ENCODE measurements at places on chromosomes 7 and 10.
A peak's percentile ranks its signal among the peaks of the same experiment; 100 is the strongest.

GRCh38 chr10:6033954-6034353 lies 28.2 kb downstream of the IL2RA start:
- DNase-seq = no peak

DNA sequence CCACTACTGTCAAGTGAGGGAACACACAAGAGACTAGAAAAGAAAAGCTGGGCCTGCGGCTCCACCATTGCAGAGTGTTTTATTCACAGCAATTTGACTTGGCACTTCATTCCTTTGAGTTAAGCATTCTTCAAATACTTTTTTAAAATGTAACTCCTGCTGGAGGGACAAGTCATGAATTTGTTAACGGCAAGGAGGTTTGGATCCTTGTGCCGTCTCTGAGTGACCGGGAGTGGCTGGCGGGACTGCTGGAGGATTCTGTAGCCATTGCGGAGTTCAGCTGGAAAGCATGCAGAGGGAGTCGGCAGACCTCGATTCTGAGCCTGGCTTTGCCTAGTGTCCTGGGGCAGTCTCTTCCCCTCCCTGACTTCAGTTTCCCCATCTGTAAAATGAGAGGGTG lies 9.8 kb downstream of the HSPA12A start:
- DNase-seq = no peak

GRCh38 chr10:132360766-132361447 lies 28.9 kb downstream of the LRRC27 start:
- peak; percentile 24 for DNase-seq

GRCh38 chr10:127451628-127452027 lies 97.5 kb upstream of the NPS start:
- DNase-seq = no peak

- no peak for DNase-seq
Measured at GRCh38 chr10:102401735-102402511, 6.4 kb downstream of the NFKB2 start.

DNA sequence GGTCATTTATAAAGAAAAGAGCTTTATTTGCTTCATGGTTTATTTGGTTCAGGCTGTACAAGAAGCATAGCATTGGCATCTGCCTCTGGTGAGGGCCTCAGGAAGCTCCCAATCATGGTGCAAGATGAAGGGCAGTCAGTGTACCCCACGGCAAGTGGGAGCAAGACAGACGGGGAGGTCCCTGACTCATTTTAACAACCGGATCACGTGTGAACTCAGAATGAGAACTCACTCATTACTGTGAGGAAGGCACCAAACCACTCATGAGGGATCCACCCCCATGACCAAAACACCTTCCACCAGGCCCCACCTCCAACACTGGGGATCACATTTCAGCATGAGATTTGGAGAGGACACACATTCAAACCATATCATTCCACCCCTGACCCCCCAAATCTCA lies 15.7 kb upstream of the CRYGN start:
- DNase-seq = no peak

DNA sequence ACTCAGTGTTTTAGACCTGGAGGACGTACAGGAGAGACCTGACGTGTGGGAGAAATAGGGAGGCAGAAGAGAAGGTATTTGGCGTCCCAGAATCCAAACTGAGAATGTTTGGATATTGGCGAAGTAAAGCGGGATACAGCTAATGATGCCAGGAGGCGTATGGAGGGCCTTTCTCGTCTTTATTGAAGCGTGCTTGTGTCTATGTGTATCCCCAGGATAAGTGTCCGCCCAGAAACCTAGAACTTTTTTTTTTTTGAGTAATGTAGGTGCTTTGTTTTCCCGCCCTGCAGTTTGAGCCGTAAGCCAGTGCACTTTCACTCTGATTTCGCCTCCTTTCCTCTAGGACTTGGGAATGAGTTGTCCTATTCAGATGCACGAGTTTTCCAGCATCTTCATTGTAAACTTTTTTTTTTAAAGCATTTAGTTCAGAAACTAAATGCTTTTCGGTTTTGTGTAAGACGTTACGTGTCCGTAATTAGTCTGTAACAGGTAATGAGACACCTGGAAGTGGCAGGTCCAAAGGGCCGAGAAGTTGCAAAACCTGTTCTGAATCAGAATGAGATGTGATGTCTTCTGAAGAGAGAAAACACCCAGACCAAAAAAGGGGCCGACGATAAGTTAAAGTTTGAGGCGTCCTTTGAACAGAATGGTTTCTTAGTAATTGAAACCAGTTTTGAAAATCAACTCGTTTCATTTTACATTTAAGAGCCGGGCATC lies 746 bp downstream of the ARL5B start:
- DNase-seq = peak; percentile 68

DNA sequence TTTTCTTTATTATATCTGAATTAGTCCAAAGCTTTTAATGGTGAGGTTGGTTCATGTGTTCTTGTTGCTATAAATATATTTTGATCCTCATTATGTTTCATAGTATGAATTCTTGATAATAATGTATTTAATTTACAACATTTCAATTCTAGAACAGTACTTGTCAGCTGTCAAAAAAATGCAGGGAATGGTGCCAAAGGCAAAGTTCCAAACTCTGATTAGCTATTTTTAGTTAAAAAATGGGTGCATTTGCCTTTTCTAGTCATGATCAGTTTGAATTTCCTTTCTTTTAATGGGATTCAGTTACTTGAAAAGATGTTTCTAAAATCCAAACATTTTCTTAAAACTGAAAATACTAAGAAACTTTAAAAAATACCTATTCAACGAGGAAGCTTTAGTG lies 49.6 kb downstream of the ANKIB1 start:
- DNase-seq = no peak

DNA sequence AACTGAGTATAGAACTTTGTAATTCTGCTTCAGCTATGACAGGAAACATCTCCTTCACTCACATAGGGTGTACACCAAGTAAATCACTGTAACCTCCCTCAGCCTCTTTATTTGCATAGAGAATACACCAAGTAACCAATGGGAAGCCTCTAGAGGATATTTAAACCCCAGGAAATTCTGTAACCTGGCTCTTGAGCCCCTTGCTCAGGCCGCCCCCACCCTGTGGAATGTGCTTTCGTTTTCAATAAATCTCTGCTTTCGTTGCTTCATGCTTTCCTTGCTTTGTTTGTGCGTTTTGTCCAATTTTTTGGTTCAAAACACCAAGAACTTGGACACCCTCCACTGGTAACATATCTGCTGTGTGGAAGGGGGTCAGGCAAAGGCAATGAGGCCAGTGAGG lies 60.2 kb downstream of the CLRN3 start:
- no peak for DNase-seq

DNA sequence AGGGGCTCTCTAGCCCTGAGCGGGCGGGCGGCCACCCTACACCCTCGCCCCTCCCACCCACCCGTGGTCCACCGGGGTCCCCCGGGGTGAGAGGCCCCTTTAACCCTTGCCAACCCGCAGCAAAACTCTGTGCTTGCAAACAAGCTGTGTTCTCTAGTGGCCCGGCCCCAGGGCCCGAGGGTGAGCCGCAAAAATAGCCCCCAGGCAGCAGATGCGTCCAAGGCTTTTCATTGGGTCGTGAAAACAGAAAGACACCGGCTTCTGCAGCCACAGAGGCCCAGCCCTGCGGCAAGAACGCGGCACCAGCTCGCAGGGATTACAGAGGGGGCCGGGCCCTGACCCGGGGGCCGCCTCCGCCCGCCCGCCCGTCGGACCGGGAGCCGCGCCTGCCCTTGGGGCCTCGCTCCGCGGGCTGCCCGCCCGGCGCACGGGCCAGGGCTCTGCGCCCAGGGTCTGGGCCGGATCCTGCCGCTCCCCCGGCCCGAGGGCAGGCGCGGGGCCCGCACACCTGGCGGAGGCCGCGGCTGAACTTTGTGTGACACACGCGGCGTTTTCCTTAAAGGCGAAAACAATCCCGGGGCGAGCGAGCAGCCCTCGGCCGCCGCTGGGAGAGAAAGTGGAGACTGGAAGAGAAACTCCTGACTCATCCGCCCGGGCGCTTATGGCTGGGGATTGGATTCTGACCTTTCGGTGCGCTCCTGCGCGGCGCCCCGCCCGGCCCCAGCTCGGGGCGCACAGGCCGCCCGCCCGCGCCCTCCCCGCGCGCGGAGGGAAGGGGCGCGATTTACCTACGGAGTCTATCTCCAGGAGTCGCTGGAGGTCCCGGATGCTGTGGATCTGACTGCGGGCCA lies 2.8 kb downstream of the PDGFA start:
- no peak for DNase-seq

GRCh38 chr7:86733783-86734182 lies 90.1 kb downstream of the GRM3 start:
- DNase-seq = no peak

DNA sequence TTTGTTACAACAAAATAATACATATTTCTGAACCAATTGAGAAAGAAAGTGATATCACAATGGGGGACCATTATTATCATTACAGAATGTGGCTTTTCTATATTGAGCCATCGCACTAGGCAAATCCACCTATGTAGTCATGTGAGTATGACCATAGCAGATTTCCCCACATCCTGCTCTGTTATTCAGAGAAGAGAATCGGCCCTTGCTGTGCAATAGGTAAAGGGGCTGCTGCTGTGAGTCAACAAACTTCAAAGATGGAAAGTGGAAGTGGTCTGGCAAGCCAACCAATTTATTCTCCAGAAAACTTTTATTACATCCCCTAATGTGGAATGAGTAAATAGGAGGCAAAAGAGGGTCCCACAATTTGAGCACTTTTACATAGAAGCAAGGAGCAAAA lies 573.4 kb downstream of the ETV1 start:
- no peak for DNase-seq

GRCh38 chr7:131021902-131022301 lies 287.9 kb upstream of the KLF14 start:
- no peak for DNase-seq

DNA sequence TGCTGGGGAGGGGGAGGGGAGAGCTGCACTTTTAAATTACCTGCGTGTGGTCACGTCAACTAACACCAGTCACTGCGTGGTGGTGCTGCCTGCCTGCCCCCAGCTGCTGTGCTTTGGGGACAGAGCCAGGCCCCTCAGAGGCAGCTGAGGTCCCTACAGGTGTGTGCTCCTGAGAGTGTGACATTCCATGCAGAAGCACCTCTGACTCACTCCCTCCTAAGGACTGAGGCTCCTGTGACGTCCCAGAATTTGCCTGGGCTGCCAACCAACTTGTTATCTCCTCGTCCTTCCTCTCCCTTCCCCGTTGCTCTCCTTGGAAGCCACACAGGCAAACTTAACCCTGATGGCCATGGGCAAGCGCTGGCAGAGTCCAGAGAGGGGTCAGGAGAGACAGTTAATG lies 563.0 kb downstream of the PARD3 start:
- no peak for DNase-seq

- DNase-seq = peak; percentile 14
Measured at GRCh38 chr7:82335927-82336326, 107.7 kb downstream of the CACNA2D1 start.

DNA sequence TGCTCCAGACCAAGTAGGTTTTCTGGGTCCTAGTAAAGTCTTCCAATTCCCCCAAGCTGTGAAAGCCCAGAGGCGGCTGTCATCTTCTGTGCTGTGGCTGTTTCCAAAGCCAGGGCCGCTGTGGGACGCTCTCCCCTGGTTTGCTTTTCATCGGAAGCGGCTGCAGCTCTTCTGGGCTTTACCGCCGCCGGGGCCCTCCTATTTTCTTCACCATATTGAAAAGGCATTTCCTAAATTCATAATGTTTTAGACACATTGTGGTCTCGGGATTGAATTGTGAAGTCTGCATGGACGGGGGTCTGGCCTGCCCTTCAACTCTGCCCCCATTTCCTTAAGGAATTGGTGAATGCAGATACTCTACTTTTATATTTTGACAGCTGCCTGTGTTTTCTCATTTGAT lies 551.4 kb upstream of the MGMT start:
- DNase-seq = no peak

- DNase-seq = no peak
Measured at GRCh38 chr10:29443745-29444523, 155.1 kb downstream of the LYZL1 start.

DNA sequence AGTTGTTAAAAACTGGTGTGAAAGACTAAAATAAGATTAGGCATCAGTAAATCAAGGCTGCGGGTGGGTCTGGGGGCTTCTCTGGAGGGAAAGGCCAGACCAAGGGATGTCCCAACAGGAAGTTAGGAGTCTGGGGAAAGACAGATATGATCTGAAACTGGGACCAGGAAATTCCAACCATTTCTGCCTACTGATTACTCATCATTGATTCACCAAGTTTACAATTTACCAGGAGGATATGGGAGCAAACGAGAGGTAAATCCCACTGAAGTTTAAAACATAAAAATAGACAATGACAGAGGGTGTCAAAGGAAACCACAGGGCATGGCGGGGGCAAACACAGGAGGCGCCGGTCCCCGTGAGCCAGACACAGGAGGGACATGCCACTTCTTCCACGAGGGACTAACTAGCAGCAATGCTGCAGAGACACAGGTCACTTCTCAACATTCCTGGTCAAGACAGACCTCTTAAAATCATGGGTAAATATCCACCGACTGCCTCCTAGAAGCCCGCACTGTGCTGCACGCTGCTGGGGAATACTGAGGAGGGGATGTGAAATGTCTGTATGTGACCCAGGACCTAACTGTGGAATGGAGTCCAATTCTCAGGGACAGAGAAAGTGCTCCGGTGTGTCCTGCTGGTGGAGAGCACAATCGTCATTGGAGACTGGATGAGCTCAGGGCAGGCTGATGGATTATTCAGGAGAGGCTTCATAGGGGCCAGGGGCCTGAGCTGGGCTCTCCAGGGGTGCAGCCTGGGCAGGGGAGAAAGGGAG lies 153.4 kb upstream of the KLF14 start:
- DNase-seq = no peak

DNA sequence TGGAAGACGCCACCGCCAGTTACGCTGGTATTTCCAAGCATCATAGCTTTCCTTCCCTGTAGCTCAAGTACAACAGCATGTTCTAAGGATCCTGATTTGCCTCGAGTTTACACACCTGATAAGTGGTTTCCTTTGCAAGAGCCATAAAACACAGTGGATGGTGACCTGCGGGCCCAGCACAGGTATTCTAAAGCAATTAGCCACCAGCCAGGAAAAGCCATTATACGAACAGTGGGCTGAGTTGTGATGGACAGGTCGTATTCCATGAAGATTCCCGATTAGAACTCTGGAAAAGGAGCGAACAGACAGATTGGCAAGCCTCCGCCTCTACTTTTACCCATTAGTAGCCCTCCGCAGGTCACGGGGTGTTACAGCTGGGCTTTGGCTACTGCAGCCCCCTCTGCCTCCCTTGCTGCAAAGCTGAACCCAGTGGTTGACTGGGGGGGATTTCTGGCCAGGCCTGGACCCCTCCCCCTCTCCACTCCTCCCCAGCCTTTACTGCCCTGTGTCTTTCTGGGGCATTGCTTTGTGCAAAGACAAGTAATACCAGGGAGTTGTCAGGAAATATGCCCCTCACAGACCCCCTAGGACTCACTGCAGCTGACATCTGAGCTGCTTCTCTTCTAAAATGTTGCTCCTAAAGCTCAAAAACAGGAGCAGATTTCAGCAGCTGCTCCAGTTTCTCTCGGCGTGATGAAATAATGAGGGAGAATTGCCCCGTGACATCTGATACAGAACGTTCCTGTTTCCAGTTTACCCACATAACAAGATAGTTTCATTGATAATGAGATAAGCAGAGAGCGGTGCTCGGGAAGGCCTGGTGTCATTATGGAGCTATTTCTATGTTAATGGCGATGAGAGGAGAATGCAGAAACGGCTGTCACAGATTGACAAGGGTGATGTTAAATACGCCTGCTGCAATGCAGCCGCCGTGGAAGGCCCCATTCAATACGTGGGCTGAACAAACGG lies 214.4 kb downstream of the CCSER2 start:
- no peak for DNase-seq

Data from Kasumi-1 (cell line).